ENCODE measurements at places on chromosomes 3 and 15. TPM values are rescaled to one million over a fixed set of nuclear protein-coding genes. Genes with fewer than 3 reads are reported as not detected.

The IDH2 gene
- total RNA-seq, result 90.8 TPM

The CCDC9B gene
- 13.0 TPM for total RNA-seq

The MCF2L2 gene
- 7.2 TPM for total RNA-seq

The SLC51A gene
- 7.9 TPM for total RNA-seq

The IMPG2 gene
- total RNA-seq, result 2.6 TPM

The KIF7 gene
- total RNA-seq, result 8.2 TPM

The OXSR1 gene
- 56.6 TPM for total RNA-seq

The FRG2C gene
- total RNA-seq, result 0.48 TPM

The STRA6 gene
- 35.6 TPM for total RNA-seq

The MELTF gene
- 35.2 TPM for total RNA-seq

The RARRES1 gene
- total RNA-seq, result 2.6 TPM

The TTLL13 gene
- total RNA-seq, result not detected

The CLDN16 gene
- total RNA-seq, result 0.24 TPM

The NDUFAF3 gene
- total RNA-seq, result 28.2 TPM

The LRRC31 gene
- not detected for total RNA-seq

The PPP1R14D gene
- total RNA-seq, result 1.7 TPM

The FAM81A gene
- total RNA-seq, result 4.3 TPM

The ACAN gene
- 42.9 TPM for total RNA-seq

The CHST13 gene
- total RNA-seq, result not detected

The MYNN gene
- total RNA-seq, result 27.2 TPM

The SLC22A14 gene
- total RNA-seq, result 0.96 TPM

The RFT1 gene
- 10.4 TPM for total RNA-seq

The ERICH6 gene
- not detected for total RNA-seq

The KBTBD8 gene
- 8.9 TPM for total RNA-seq

The SH2D7 gene
- 0.24 TPM for total RNA-seq

The LINGO1 gene
- total RNA-seq, result 14.2 TPM

The RLBP1 gene
- total RNA-seq, result not detected

The GTF2A2 gene
- total RNA-seq, result 10.8 TPM

The DYNLT2B gene
- total RNA-seq, result 17.3 TPM

The TM4SF18 gene
- total RNA-seq, result 3.9 TPM

The CELSR3 gene
- 3.4 TPM for total RNA-seq

The TNFSF10 gene
- 6.3 TPM for total RNA-seq

The LYZL4 gene
- not detected for total RNA-seq

The ZNF620 gene
- 2.4 TPM for total RNA-seq

The ABI3BP gene
- 51.8 TPM for total RNA-seq

The COMMD2 gene
- total RNA-seq, result 26.0 TPM

The CIAO2A gene
- total RNA-seq, result 42.4 TPM

The LMAN1L gene
- 1.2 TPM for total RNA-seq

The MYZAP gene
- total RNA-seq, result not detected

The PARP9 gene
- total RNA-seq, result 31.5 TPM

The MLF1 gene
- 31.1 TPM for total RNA-seq

The GOLGA6C gene
- not detected for total RNA-seq

The LIPH gene
- 2.2 TPM for total RNA-seq

The RHOA gene
- 351 TPM for total RNA-seq

The ACAD11 gene
- total RNA-seq, result 29.4 TPM

The GMPPB gene
- total RNA-seq, result 20.9 TPM

The SETMAR gene
- total RNA-seq, result 42.4 TPM

The MINAR1 gene
- 3.9 TPM for total RNA-seq

The SLC2A2 gene
- total RNA-seq, result 0.72 TPM

The SLC15A2 gene
- 12.0 TPM for total RNA-seq

The USP13 gene
- 11.1 TPM for total RNA-seq

The ARGFX gene
- 16.1 TPM for total RNA-seq

The CELF6 gene
- total RNA-seq, result 1.9 TPM

Measured in umbilical cord (tissue), 2 donors.